ENCODE measurements at places on chromosomes 5 and 9.
A peak's percentile ranks its signal among the peaks of the same experiment; 100 is the strongest.

DNA sequence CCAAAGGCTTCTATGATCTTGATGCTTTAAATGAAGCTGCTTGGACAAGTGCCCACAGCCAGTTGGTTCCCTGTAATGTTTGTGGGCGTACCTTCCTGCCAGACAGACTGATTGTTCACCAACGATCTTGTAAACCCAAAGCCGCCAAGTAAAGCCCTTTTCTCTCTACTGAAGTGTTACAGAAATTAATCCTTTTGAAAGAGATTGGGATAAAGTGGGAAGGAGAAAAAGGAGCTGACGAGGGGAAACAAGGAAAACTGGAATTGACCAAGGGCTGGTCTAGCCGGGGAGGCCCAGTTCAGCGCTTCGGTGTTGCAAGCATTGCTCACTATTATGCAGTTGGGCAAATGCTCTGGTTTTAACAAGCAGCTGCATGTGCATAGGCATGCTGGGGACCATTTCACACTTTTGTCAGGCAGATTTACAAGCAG lies 53.2 kb downstream of the ZNF474 start:
- no peak for DNase-seq

DNA sequence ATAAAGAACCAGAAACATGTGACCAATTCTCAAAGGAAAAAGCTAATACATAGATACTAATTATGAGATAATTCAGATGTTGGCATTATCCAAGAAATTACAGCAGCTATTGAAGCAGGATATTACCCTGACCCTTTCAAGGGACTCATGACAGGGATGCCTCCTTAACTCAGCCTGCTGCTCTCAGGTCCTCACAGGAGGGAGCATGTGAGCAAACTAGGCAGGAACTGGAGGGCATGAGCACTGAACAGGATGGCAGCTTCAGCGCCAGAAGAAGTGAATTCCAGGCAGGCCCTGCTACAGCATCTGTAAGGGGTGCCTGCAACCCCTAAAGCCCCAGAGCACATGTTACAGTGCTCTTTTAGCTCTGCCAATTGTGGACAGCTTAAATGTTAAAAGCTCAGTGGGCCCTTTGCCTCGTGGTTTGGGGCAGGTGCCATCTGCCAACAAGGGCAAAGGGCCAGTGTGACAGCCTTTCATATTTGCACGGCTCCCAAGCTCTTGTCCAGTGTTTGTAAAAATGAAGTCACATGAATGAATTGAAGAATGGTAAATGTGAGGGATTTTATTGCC lies 464.7 kb upstream of the COX7C start:
- no peak for DNase-seq

- DNase-seq = no peak
Measured at GRCh38 chr5:36836831-36837230, 39.7 kb upstream of the NIPBL start.

DNA sequence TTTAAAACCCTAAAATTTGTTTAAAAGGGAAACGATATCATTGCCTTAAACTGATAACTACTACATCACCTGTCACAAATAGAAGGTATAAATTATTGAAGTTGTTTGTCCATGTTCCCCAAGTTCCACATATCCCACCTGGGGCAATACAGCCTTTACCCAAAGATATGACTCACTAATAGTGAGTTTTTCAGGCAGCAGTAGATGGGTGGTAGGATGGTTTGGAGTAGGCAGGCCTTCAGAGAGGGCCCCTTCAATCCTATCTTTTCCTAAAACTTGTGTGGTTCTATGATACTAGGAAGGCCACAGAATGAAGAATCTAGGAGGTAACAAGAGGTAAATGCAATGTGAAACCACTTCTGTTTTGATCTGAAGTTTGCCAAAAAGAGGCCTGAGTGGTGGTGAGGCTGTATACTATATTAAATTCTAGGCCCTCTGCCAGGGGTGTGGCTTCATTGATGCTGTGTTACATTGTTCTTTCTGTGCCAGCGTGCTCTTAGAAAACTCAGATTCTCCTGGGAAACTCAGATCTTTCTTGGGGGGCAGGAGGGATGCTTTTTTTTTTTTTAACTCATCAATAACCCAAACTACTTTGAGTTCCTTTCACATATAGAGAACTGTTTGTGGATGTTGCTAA lies 7.2 kb downstream of the CYSTM1 start:
- DNase-seq = no peak

DNA sequence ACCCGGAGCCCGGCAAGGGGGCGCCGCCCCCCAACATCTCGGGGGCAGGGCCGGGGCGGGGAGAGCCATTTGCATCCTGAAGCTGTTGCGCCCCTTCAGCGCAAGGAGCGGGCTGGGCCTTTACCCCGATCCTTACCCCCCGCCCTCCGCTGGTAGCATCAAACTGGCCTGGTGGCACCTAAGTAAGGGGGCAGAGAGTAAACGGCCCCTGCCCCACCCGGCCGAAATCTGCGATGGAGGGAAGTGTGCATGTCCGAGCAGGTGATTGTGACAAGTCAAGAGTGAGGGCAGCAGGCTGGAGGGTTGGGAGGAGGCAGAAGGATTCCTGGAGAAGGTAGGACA lies 101.2 kb downstream of the ESM1 start:
- DNase-seq = no peak

DNA sequence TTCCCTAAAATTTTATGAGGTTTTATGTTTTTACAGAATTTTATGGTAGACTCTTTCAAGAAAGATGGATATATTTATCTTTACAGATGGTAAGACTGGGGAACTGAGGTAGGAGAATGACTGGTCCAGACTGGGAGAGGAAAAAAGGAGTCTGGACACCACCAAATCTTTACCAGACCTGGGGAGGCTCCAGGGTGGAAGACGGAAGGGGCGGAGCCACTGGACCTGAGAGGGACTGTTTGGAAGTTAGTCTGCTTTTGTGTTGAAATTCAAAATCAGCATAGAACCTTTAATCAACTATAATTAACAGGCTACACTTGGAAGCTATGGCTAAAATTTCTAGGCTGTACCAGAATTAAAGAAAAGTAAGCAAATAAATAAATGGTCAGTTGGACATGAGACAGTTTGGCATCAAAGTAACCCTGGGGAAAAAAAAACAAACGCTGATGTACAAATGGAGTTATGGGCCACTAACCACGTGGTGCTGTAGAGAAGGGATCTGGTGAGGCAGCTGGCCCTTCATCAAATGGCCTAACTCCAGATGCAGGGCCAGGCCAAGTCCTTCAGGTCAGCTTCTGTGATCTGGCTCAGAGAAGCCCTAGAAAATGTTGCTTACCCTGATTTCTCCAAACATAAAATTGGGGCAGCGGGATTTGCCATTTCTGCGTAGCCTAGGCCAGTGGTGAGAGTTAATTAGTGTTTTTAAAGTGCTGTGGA lies 155.1 kb downstream of the ARSB start:
- no peak for DNase-seq

- no peak for DNase-seq
Measured at GRCh38 chr5:88183255-88183654, 85.4 kb downstream of the TMEM161B start.

DNA sequence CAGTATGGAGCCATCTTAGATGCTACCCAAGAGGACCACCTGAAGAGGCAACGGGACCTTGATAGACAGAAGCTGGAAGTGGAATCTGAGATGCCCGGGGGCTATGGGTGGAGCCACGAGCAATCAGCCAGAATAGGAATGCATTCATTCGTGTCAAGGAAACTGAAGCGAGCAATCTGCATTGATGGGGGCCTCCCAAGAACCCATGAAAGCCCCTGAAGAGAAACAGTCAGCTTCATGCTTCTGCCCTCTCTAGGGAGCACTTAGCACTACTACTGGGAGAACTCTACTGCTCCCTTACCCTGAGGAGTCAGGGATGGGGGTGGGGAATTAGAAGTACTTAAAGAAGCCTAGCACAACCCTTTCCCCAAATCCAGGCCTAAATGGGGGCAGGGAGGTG lies 51.9 kb upstream of the TCERG1 start:
- DNase-seq = no peak

DNA sequence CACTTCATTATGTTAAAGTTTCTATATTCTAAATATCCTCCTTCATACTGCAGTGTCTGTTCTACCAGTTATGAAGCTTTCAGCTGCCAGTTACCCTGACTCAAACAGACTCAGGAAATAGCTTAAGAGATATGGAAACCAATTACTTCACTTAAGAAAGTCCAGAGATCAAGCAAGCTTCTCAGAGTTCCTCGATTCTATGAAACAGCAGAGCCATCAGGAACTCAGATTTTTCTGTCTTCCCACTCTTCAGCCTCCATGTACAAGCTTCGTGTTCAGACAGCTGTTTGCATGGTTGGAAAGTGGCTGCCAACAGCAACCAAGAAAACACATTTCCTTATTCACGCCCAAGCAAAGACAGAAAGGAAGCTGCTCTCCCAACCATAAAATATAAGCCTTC lies 216.1 kb downstream of the ACTL7B start:
- no peak for DNase-seq

GRCh38 chr9:84151640-84152039 lies 171.0 kb downstream of the RMI1 start:
- no peak for DNase-seq

- no peak for DNase-seq
Measured at GRCh38 chr5:153774686-153775085, 264.0 kb downstream of the FAM114A2 start.

DNA sequence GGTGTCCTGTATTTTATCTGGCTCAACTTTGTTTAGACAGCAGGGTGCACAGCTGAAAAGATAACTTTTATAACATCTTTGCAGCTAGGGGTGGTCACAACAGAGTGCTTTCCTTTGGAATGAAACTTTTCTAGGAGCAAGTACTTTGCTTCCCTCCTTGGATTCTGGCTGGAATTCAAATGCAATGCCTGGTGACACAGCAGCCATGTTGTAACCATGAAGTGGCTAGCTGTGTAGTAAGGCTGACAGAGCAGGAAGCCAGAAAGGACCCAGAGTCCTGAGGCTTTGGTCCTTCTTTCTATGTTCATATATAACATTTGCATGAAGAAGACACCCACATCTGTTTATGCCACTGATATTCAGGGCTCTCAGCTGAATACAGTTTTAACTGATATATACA lies 48.1 kb downstream of the TENT4A start:
- DNase-seq = no peak

- DNase-seq = no peak
Measured at GRCh38 chr5:79821-80220, 12.1 kb upstream of the PLEKHG4B start.

- DNase-seq = no peak
Measured at GRCh38 chr5:31587546-31587945, 51.4 kb upstream of the PDZD2 start.

GRCh38 chr9:21334701-21335632 lies at the start of gene KLHL9:
Gene KLHL9 (minus strand): TSS chr9:21335404. CDS start chr9:21334859, 545 bp downstream.
- peak; percentile 75 for DNase-seq

DNA sequence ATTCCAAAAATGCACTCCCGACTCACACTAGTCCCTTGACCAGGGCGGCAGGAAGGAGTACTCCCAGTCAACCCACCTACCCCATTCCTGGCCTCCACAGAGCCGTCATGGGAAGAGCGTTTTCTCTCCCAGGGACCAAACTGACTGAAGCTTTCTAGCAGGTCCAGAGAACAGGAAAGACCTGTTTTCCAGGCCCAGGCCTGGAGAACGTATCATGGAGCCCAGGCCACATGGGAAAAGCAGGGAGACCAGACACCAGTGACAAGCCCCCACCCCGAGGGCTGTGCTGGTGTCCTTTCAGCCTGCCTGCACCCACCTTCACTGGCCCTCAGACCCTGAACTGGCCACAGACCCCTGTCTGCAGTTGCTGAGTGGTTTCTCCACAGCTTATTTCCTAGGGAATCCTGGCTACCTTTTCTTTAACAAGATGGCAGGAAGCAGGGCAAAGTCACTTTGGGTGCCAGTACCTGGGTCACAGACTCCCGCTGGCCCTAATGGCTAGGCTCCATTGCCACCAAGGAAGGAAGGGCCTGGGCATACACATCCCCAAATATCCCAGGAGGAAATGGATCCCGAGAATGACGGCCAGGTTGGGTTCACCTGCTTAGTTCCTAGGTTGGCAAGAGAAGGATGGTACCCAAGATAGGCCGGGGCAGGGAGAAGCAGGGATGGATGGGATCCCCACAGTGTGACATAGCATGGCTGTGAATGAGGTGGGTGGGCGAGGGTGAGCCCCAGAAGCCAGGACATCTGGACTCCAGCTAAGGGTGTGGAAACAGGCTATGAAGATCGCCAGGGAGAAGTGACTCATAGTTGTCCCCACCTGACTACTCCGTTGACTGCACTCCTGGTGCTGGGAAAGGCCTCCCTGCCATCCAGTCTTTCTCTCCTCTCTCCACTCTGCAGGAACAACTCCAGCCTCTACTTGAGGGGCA lies 12.2 kb downstream of the CCNI2 start:
- DNase-seq = no peak

GRCh38 chr5:35129921-35130485 lies 82.3 kb upstream of the AGXT2 start:
- no peak for DNase-seq

DNA sequence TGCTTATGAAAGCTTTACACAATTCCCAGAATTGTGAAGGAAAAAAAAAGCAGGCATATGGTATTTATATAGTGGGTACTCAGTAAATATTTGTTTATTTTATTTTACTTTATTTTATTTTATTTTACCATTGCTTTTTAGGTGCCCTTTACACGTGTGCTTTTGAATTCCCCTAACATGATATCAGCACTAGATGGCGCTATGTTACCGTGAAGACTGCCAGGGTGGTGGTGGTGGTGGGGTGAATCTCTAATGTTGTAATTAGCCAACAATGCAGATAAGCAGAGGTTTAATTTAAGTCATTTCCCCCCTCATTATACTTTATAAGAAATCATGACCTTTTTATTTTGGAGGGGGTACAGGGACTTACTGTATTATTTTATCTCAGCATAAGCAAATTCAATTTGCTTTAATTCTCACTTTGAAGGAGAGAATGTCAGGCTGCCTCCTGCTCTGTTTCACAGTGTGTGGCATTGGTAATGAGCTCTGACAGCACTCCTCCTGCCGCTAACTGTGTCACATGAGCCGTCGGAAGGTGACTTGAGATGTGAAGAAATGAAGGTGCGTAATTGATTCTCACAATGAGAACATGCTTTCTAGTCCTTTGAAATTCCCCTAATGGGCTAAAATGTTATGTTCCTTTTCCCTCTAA lies 165.6 kb downstream of the YTHDC2 start:
- peak; percentile 2 for DNase-seq

- no peak for DNase-seq
Measured at GRCh38 chr9:103674271-103674670, 419.8 kb upstream of the SMC2 start.

DNA sequence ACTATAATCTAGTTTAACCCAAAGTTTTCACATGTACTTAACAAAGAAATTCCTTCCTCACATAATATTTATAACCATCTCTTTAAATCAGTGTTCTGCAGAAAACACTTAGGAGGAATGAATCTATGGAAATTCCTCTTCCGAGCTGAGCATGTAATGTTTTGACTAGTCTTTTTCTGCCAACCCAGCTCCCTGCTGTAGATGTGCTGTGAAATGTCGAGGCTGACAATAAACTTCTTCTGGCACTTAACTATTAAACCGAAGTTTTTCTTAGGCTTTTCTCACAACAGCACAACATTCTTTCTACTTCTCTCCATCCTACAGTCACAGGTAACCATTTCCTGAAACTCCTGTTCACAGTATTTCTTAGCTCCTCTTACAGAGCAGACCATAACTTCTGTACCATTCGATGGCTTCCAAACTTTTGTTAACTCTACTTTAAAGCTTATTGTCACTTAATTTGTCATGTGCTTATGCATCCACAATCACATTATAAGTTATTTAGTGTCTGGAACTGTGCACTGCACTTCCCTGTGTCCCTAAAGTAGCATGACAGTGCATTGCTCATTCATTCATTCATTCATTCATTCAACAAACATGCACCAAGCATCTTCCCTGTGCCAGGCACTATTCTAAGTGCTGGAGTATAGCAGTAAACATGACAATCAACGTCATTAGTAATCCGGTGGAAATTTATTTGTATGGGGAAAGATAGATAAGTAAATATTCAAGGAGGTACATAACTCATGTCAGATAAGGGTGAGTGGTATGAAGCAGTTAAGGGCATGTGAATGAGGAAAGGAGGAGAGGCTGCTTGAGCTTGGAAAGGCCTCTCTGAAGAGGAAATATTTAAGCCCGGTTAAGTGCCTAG lies 54.6 kb downstream of the TSSK1B start:
- no peak for DNase-seq

All from GM19239 (cell line).